ENCODE measurements at places on chromosomes 4 and X. TPM values are rescaled to one million over a fixed set of nuclear protein-coding genes. Genes with fewer than 3 reads are reported as not detected.

DNA sequence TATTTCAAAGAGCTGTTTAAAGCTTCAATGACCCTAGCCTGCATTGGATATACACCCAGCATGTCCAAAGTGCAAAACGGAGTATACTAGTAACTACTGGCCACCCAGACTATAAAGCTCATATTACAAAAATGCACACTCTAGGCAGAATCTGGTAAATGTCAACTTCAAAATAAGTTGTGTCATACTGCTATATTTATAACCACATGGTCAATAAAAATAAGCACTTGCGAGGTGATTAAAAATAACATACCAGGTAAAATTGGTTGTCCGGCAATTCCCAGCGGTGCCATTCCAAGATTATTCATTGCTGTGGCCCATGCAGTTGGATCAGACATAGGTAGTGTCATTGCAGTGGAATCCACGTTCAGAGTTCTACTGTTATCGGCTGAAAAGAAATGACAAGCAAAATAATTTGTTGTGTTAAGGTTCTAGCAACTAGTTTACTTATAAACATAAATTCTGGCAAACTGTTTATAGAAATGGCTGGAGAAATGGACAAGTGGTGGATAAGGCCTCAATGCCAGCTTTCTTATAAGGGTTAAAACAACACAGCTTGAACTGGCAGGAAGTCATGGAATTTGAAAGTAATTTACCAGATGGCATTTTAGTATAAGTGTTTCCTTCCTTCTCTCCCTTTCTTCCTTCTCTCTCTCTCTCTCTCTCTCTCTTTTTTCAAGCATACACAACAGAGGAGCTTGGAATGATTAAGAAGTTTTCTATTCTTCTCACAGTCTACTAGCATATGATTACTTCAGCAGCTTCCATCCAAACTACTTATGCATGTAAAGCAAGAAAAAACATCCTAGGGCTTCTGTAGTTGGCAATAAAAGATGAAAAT is 199.9 kb downstream of the ENOX2 start:
- H3K27ac ChIP-seq: no peak overlapping the region
- no peak overlapping the region for H3K4me3 ChIP-seq
- H3K4me1 ChIP-seq: no peaks in the 10 kb centered on the region
- DNase-seq: no peak

DNA sequence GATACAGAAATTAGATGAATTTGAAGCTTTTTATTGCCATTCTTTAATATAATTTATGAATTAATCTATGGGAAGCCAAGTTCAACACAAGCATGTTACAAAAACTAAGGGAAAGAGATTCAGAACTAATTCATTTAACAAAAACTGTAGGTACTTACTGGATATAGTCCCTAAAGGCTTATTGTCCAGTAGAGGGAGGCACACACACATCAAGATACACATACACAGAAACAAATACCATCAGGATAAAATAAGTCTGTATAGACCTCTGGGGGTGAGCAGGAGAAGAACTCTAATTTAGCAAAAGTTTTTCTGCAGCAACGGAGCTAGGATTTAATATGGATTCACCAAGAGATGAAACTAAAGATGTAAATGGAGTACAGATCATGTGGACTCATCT is 83.0 kb upstream of the IL13RA1 start:
- peaks cover 4% of the 10 kb centered on the region for H3K36me3 ChIP-seq
- no peak for DNase-seq
- no peak overlapping the region for H3K27ac ChIP-seq
- no peaks in the 10 kb centered on the region for H3K4me1 ChIP-seq
- H3K4me3 ChIP-seq: no peak overlapping the region

GRCh38 chr4:86033171-86033570 is 326.7 kb downstream of the MAPK10 start:
- DNase-seq: no peak
- peaks cover 10% of the 10 kb centered on the region for H3K4me1 ChIP-seq
- peak overlapping the region; percentile 52 for H3K27ac ChIP-seq
- no peaks in the 10 kb centered on the region for H3K27me3 ChIP-seq
- H3K36me3 ChIP-seq: no peaks in the 10 kb centered on the region

- H3K27ac ChIP-seq: no peak overlapping the region
- DNase-seq: no peak
- no peaks in the 10 kb centered on the region for H3K27me3 ChIP-seq
- H3K36me3 ChIP-seq: no peaks in the 10 kb centered on the region
- no peak overlapping the region for H3K4me3 ChIP-seq
Observed at GRCh38 chr4:38368613-38369012, 295.4 kb upstream of the KLF3 start.

GRCh38 chr4:4858527-4859324 is 739 bp upstream of the MSX1 start:
- no peaks in the 10 kb centered on the region for H3K36me3 ChIP-seq
- DNase-seq: peak; percentile 8
- H3K27ac ChIP-seq: no peak overlapping the region
- H3K4me1 ChIP-seq: peaks cover 19% of the 10 kb centered on the region
- H3K4me3 ChIP-seq: peak overlapping the region; percentile 62

DNA sequence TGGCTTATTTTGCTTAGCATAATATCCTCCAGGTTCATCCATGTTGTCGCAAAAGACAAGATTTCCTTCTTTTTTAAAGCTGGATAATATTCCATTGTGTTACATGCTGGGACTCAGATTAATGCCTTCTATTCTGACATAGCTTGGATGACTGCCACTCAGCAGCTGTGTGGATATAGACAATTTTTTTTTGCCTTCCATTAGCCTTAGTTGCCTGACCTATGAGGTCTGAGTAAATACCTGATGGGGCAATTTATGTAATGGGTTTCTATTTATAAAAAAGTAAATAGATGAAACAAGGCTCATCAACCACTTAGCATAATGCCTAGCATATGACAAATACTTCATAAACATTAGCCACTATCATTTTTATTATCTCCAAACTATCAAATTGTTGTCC is 515.4 kb downstream of the ZNF674 start:
- H3K27ac ChIP-seq: no peak overlapping the region
- H3K4me1 ChIP-seq: no peaks in the 10 kb centered on the region
- no peak overlapping the region for H3K4me3 ChIP-seq

DNA sequence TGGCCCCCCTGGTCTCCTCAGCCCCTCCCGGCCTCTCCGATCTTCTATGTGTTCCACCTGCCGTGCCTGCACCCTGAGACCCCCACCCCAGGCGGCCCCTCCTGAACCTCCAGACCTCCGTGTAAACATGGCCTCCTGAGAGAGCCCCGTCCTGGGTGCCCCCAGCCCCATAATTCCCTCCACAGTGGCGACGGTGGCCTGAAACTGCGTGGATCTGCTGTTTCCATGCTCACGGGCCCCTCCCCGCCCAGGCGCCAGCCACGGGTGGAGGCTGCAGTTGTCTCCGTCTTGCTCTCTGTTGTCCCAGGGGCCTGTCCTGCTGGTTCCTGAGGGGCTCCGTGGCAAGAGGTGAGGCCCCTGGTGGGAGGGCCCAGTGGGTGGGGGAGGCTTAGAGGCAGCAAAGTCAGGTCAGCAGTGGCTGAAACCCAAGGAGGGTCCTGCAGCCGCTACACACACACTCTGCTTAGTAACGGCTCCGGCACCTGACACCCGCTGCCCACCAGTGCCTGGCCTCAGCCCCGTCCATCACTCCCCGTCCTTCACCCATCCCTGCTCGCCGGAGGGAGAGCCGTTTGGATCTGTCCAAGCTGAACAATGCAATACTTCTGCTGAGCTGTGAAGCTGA is 75.8 kb downstream of the FAM53A start:
- H3K27me3 ChIP-seq: peaks cover 6% of the 10 kb centered on the region
- H3K36me3 ChIP-seq: no peaks in the 10 kb centered on the region
- peak; percentile 55 for DNase-seq
- no peaks in the 10 kb centered on the region for H3K4me1 ChIP-seq
- no peak overlapping the region for H3K27ac ChIP-seq

DNA sequence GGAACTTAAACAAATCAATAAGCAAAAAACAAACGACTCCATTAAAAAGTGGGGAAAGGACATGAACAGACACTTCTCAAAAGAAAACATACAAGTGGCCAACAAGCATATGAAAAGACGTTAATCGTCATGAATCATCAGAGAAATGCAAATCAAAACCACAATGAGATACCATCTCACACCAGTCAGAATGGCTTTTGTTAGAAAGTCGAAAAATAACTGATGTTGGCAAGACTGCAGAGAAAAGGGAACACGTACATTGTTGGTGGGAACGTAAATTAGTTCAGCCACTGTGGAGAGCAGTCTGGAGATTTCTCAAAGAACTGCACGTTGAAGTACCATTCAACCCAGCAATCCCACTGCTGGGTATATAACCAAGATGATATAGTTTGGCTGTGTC is 23.7 kb downstream of the NEUROG2 start:
- H3K27ac ChIP-seq: no peak overlapping the region
- no peaks in the 10 kb centered on the region for H3K27me3 ChIP-seq
- no peaks in the 10 kb centered on the region for H3K4me1 ChIP-seq
- no peak overlapping the region for H3K4me3 ChIP-seq

DNA sequence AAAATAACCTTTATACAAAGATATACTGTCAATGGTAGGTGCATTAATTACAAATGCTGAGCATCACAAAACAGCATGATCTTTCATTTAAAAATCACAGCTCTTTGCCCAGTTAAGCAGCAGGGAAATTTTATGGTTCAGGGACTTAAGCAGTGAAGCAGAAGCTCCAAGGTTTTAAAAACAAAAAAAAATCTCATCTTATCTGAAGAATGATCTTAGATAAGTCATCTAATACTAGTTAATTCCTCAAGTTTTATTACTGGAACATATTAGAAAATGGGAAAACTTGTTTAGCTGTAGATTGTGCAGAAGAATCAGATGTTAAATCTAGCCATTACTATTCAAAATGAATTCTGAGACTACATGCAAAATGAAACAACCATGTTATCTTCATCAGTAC is 289.9 kb downstream of the GASK1B start:
- H3K27ac ChIP-seq: no peak overlapping the region
- no peaks in the 10 kb centered on the region for H3K36me3 ChIP-seq
- H3K4me3 ChIP-seq: no peak overlapping the region
- no peaks in the 10 kb centered on the region for H3K27me3 ChIP-seq
- H3K4me1 ChIP-seq: no peaks in the 10 kb centered on the region
- DNase-seq: no peak

DNA sequence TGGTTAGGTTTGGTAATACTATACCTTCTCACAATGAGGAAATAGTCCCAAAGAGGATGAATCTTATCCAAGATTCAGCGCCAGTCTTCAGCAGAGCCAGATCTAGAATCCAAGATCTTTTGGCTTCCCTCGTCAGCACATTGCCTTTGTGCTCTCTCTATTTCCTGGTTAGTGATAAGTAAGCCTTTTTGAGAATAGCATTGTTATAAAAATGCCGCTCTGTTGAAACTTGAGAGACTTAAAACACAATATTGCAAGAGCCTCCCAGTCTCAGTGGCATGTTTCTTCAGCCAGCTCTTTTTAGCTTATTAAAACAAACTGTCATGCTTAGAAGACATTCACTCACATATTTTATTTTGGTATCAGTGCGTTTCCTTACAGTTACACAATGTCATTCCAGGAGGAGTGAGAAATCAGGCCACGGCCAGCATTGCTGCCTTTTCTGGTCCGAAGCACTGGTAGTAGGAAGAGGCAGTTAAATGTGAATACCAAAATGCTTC is 141.4 kb downstream of the KLHL8 start:
- no peaks in the 10 kb centered on the region for H3K27me3 ChIP-seq
- H3K27ac ChIP-seq: peak overlapping the region; percentile 55
- no peaks in the 10 kb centered on the region for H3K36me3 ChIP-seq
- peaks cover 67% of the 10 kb centered on the region for H3K4me1 ChIP-seq
- H3K4me3 ChIP-seq: no peak overlapping the region

- H3K27ac ChIP-seq: no peak overlapping the region
- no peaks in the 10 kb centered on the region for H3K36me3 ChIP-seq
- no peak overlapping the region for H3K4me3 ChIP-seq
- no peak for DNase-seq
- H3K4me1 ChIP-seq: no peaks in the 10 kb centered on the region
Observed at GRCh38 chrX:38841750-38842149, 40.5 kb downstream of the MID1IP1 start.

- no peaks in the 10 kb centered on the region for H3K4me1 ChIP-seq
- H3K4me3 ChIP-seq: no peak overlapping the region
- DNase-seq: no peak
- no peaks in the 10 kb centered on the region for H3K36me3 ChIP-seq
- no peaks in the 10 kb centered on the region for H3K27me3 ChIP-seq
Observed at GRCh38 chr4:34861666-34862065, 1382.6 kb downstream of the ARAP2 start.

DNA sequence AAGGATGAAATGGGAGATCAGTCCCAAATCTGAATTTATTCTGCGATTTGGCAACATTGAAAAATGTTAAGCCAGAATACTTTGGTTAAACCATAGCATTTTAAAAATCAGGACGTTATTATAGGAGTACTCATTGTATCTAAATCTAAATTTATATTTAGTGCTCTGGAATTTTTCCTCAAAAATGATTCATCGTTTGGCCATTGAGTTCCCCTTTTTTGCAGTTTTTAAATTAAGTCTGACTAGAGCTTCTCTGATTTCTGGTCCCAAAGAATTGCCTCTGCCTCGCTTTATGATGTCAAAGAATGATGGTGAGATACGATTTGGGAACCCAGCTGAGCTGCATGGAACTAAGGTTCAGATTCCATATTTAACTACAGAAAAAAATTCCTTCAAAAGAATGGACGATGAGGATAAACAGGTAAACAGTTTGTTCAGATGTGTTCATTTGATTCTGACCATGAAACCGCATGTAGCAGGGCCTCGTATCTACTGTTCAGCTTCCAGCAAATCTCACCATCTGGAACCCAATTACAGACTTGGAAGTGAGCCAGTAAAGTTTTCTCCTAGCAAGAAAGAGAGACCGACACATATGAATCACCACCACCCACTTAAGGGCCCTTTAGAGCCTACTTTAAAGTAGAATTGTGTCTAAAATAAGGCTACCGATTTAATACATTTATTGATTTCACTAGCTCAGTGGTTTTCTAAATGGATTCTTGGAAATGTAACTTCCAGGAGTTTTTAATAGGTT is 75.6 kb downstream of the REPS2 start:
- DNase-seq: no peak
- no peak overlapping the region for H3K27ac ChIP-seq
- no peaks in the 10 kb centered on the region for H3K27me3 ChIP-seq
- no peaks in the 10 kb centered on the region for H3K36me3 ChIP-seq
- H3K4me1 ChIP-seq: no peaks in the 10 kb centered on the region

DNA sequence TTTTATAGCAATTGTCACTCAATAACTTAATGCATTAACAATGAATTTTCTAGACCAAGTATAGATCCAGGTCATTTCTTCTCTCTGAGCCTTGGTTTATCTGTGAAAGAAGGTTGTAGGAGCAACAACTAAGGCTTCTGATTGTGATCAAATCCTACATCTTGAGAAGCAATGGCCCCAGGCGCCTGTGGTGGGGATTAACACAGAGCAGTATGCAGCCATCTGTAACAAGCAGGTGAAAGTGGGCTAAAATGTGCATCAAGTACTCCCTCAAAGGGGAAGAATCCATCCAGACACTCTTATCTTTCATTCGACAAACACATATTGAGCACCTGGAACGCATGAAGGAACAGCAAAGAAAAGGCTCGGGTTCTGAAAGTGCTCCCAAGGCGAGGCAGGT is 19.1 kb upstream of the SETD7 start:
- no peaks in the 10 kb centered on the region for H3K4me1 ChIP-seq
- H3K36me3 ChIP-seq: no peaks in the 10 kb centered on the region
- no peak for DNase-seq
- no peaks in the 10 kb centered on the region for H3K27me3 ChIP-seq

- no peaks in the 10 kb centered on the region for H3K4me1 ChIP-seq
- H3K27me3 ChIP-seq: no peaks in the 10 kb centered on the region
- H3K27ac ChIP-seq: no peak overlapping the region
- H3K36me3 ChIP-seq: no peaks in the 10 kb centered on the region
- no peak overlapping the region for H3K4me3 ChIP-seq
- DNase-seq: peak; percentile 75
Observed at GRCh38 chr4:38275331-38276100, 315.3 kb downstream of the PTTG2 start.

Gene CT83
- not detected for total RNA-seq

Gene RAB33A
- 0.75 TPM for total RNA-seq

Gene CACNA1F
- 1.4 TPM for total RNA-seq

Gene LUZP4
- total RNA-seq: not detected

Gene AMTN
- not detected for total RNA-seq

All from upper lobe of right lung (tissue), 1 donor.